ENCODE measurements at places on chromosomes 3 and 15. TPM values are rescaled to one million over a fixed set of nuclear protein-coding genes. Genes with fewer than 3 reads are reported as not detected.

The CRYGS gene
- 0.66 TPM for total RNA-seq

The MAP1A gene
- total RNA-seq, result 2.3 TPM

The CYP8B1 gene
- total RNA-seq, result not detected

The BSN gene
- 0.23 TPM for total RNA-seq

The DZIP1L gene
- 14.9 TPM for total RNA-seq

The ARRDC4 gene
- total RNA-seq, result 13.4 TPM

The CCR8 gene
- total RNA-seq, result not detected

The KLHL6 gene
- total RNA-seq, result not detected

The GNB5 gene
- 11.7 TPM for total RNA-seq

The OXTR gene
- total RNA-seq, result 0.03 TPM

- DNase-seq, result no peak
Measured at GRCh38 chr15:59011262-59011952, 23.9 kb downstream of the RNF111 start.

- no peak for DNase-seq
Measured at GRCh38 chr3:71288269-71288930, 295.1 kb downstream of the FOXP1 start.

GRCh38 chr15:43429687-43430086, 58.8 kb downstream of the TUBGCP4 start:
- DNase-seq, result no peak

DNA sequence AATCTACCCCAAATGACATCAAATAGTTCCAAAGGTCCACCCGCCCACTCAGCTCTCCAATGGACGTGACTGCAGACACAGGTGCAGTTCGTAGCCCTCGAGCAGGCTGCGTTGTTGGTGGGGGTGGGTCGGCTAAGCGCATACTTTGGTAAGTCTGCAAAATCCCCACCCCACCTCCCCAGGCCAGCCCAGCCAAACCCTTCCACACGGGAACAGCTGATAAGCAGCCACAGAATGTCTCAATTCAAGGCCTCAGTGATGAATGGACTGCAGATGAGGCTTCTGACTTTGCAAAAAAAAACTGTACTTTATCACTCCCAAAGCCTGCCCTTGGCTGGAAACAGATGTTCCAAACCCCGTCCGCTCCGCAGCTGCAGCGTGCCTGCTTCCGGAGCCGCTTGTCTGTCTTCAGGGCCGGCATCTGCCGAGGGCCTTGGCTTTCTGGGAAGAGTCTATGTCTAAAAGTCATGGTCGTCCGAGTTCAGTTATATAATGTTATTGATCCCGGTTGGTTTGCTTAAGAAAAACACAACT, 38.2 kb downstream of the PCSK6 start:
- no peak for DNase-seq

GRCh38 chr3:172333042-172333377, 115.2 kb downstream of the GHSR start:
- DNase-seq, result no peak

- no peak for DNase-seq
Measured at GRCh38 chr15:93257920-93258319, 168.9 kb upstream of the RGMA start.

GRCh38 chr15:63605816-63606215, 8.6 kb downstream of the FBXL22 start:
- no peak for DNase-seq

- DNase-seq, result no peak
Measured at GRCh38 chr15:47548231-47548630, 169.1 kb upstream of the SEMA6D start.

DNA sequence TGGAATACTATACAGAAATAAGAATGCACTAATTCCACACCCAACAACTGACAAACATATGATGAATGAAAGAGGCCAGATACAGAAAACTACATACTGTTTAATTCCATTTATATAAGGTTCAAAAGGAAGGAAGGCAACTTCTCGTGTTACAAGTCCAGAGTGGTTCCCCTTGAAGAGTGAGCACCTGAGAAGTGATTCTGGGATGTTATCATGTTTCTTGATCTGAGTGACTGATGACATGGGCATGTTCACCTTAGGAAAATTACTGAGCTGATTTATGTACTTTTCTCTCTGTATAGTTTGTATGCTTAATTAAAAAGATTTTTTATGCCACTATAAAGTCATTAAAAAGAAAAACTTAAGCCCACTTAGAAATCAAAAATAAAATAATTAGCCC, 13.6 kb downstream of the CCDC12 start:
- no peak for DNase-seq

DNA sequence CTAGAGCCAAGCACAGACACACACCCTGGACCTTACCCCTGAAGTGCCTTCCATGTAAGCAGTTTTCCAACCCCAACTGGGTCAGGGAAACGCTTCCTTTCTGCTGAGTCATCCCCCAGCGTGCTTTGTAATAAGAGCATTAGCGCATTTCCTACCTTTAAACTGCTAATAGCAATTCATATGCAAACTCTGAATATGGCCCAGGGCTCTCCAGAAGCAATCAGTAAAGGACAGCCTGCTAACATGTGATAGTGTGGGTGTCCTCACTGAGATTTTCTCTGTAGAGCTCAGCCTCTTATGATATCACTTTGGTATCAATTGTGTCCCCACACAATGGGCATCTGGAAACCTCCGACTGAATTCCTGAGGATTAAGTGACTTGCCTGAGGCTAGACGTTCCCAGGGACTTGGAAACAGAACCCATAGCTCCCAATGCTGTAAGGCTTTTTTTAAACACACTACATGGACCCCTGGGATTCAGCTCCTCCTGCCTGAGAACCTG, 5.6 kb downstream of the GABRB3 start:
- DNase-seq, result no peak

- no peak for DNase-seq
Measured at GRCh38 chr15:100767001-100767825, 112.4 kb upstream of the ALDH1A3 start.

DNA sequence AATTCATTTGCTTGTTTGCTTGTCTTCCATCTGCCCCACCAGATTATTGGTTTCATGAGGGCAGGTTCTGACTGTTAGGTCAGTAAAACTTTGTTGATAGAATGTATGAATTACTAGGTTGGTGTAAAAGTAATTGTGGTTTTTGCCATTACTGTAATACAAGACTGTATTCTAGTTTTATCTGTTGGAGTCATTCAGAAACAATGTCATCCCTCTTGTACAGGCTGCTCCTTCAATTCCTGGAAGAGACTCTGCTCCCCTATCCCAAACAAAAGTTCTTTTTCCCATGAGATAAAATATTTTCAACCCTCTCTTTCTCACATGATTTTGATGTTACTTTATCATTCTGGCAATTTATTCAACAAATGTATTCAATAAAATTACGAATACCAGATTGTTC, 115.0 kb downstream of the CHST2 start:
- no peak for DNase-seq

DNA sequence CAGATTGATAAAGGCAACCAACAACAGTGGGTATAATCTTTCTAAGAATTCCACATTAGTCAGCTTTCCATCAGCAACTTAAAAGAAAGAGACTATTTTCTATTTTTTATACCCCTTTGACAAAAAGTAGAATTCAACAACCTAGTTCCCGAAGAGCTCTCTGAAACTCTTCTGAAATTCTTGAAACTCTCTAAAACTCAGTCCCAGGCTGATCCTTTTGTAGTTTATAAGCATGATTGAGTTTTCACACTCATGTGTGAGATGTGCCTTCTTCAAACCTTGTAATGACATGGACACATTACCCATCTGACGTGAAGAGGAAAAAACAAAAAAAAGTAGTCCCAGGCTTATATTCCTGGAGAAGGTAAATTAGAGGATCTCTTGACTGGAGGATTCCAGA, 31.4 kb downstream of the RAF1 start:
- no peak for DNase-seq
